Esophagus squamous epithelium (tissue), 5 donors: ENCODE measurements at places on chromosomes 6 and 20.

DNA sequence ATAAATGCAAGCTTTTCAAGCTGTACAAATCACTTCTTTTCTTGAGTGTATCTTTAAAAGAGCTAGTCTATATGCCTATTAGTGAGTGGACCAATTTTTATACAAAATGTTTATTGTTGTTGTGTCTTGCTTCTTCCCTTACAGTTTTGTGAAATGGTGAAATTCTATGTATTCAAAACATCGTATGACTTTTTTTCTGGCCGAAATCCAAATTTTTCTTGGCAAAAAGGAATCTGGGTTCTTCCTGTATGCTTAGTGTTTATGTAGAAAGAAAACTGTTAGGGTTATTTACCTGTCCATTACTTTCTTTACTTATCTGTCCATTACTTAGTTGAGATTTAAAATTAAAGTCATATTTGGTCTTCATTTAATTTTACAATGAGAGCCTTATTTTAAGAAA is 153.9 kb downstream of the MMS22L start:
- no peak for DNase-seq

DNA sequence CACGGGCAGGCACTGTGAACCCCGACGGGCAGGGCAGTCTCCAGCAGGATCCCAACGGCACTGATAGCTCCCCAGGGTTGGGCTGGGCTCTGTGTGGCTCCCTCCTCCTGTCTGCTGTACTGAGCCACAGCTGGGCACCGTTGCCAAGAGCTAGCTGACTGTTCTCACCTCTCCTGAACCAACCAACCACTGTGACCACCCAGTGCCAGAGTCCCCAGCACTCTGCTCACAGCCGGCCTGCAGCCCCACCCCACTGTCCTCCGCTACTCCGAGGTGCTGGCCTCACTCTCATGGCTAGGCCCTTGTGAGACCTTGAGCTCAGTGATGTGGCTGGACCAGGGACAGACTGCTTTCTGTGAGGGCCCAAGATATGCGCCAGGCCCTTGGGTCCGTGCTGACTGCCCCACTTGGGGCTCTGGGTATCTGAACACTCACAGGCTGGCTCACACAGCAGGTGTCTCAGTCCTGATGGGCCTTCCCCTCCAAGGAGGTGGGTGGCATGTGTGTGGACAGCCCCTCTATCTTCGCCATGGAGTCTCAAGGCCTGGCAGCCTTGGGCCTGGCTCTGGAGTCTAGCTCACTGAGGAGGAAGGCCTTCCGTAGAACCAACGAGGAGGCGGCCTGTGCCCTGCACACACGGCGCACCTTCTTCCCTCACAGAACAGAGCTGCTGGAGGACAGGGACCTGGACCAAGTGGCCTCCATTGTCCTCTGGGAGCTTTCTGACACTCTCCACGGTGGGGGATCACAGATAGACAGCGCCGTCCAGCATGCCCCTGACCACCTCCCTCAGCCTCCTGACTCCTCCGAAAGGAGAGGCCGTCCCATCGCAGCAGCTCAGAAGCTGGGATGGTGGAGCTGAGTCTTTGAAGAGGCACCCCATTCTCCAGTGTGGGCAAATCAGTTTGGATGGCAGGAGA is 53.5 kb downstream of the TCP11 start:
- no peak for DNase-seq

- no peak for DNase-seq
Observed at GRCh38 chr6:57075092-57075491, 14.9 kb upstream of the ZNF451 start.

DNA sequence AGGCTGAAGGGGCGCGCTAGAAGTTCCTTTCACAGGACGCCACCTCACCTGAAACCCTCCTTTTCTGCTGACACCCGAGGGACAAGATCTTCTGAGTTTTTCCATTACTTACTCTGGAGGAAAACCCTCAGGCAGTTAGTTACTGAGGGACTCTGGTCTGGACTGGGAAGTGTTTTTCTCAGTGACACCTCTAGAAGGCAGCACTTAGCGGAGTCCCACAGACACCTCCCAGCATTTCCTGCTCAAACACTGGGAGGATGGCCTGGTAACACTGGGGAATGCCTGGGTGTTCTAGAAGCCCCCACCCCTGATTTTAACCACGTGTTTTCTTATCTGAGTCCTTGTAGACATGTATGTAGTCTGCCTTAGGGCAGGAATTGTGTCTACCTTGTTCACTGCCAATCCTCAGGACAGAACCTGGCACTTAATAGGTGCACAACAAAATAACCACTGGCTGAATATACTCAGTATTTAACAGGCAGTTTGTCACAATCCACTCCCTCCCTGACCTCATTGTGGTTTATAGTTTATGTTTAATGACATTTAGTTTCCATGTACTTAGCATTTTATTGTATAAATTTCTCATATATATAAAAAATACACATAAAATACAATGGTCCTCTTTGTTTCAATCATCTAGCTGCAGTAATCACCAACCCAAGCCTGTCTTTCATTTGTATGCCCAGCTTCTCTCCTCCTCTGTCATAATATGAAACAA is 4.8 kb downstream of the GSTA3 start:
- no peak for DNase-seq

GRCh38 chr6:39765508-39766065 is 26.6 kb upstream of the DAAM2 start:
- DNase-seq: no peak

- no peak for DNase-seq
Observed at GRCh38 chr6:134830940-134831339, 119.0 kb downstream of the ALDH8A1 start.

- DNase-seq: no peak
Observed at GRCh38 chr6:145783796-145784195, 30.8 kb downstream of the FBXO30 start.

DNA sequence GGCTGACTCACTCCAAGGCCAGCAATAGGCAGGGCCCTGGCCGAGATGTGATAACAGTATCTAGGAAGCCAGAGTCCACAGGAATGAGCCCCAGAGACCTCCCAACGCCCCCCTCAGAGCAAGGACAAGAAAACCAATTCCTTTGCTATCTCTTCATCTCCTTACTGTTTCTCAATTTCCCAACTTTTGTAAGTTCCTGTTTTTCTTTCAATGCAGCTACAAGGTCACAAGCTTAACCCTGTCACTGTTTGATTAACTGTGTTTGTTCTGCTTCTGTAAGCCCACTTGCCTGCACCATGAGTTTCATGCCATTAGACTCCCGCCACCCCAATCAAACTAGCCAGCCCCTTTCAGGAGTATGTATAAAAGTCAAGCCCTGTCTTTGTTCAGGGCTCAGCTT is 3.5 kb downstream of the FKBP1C start:
- no peak for DNase-seq

- no peak for DNase-seq
Observed at GRCh38 chr6:41683523-41684310, 45.4 kb downstream of the MDFI start.
